A549 treated with Hydrocortisone at 1 μM for 4 hours (cell line): ENCODE measurements at places on chromosomes 7 and 10. TPM values are rescaled to one million over a fixed set of nuclear protein-coding genes. Genes with fewer than 3 reads are reported as not detected.

The CARD11 gene
- 1.6 to 2.5 TPM (median 1.7 TPM) in 5 replicates for total RNA-seq

The LAMB1 gene
- 97.5 to 138 TPM (median 101 TPM) in 5 replicates for total RNA-seq

The LRRN3 gene
- 0.05 TPM in 1 of 5 replicates, not detected in the others for total RNA-seq

The DNAH11 gene
- total RNA-seq: 0.05 to 0.63 TPM (median 0.25 TPM) in 5 replicates

The TMEM60 gene
- 24.1 to 28.8 TPM (median 27.3 TPM) in 5 replicates for total RNA-seq

The WDFY4 gene
- 0.05 TPM in 1 of 5 replicates, not detected in the others for total RNA-seq

The SUFU gene
- 5.8 to 8.0 TPM (median 7.3 TPM) in 5 replicates for total RNA-seq

The SAP25 gene
- 0.18 to 0.85 TPM (median 0.21 TPM) in 4 of 5 replicates, not detected in the other for total RNA-seq

The CREB3L2 gene
- 22.5 to 38.5 TPM (median 27.8 TPM) in 5 replicates for total RNA-seq

The CALHM3 gene
- total RNA-seq: 0.22 to 0.50 TPM (median 0.41 TPM) in 5 replicates

The FOXP2 gene
- total RNA-seq: not detected in 5 replicates

The HIBADH gene
- total RNA-seq: 37.4 to 47.1 TPM (median 41.6 TPM) in 5 replicates

The PKD2L1 gene
- 0.05 to 0.31 TPM (median 0.16 TPM) in 5 replicates for total RNA-seq

The SSMEM1 gene
- total RNA-seq: not detected in 5 replicates

The PDE6C gene
- total RNA-seq: not detected in 5 replicates

The MLXIPL gene
- total RNA-seq: 0.75 to 1.2 TPM (median 1.1 TPM) in 5 replicates

The ABCF2 gene
- total RNA-seq: 59.6 to 71.5 TPM (median 61.7 TPM) in 5 replicates

The SYT15B gene
- total RNA-seq: 2.5 to 3.7 TPM (median 3.3 TPM) in 5 replicates

The NPTX2 gene
- 0.12 to 0.23 TPM (median 0.17 TPM) in 5 replicates for total RNA-seq

The PILRA gene
- total RNA-seq: 3.3 to 5.4 TPM (median 5.2 TPM) in 5 replicates

The ABCA13 gene
- 0.06 to 0.14 TPM (median 0.06 TPM) in 5 replicates for total RNA-seq
